ENCODE measurements at places on chromosomes 2 and 18.
A peak's percentile ranks its signal among the peaks of the same experiment; 100 is the strongest.

GRCh38 chr2:27954221-27954673 is 63.7 kb downstream of the BABAM2 start:
- DNase-seq, result peak; percentile 72

DNA sequence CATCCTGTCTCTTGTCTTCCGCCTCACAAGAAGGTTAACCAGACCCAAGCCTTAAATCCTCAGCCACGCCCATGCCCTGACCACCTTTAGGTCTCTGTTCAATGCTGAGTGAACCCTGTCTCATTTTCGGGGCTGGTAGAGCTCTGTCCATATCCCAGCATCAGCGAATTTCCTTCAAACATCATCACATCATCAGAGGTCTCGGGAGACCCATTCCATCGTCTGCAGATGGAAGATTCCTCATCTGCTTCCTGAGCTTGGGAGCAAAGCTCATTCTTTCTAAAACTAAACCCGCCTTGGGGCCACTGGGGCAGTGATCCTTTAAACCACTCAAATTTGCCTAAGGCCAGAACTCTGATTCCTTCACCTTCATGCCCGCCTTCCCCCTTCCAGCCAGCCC is 173.7 kb downstream of the TTC32 start:
- DNase-seq, result no peak

- peak; percentile 86 for DNase-seq
Measured at GRCh38 chr2:223772363-223772762, 65.0 kb downstream of the AP1S3 start.

DNA sequence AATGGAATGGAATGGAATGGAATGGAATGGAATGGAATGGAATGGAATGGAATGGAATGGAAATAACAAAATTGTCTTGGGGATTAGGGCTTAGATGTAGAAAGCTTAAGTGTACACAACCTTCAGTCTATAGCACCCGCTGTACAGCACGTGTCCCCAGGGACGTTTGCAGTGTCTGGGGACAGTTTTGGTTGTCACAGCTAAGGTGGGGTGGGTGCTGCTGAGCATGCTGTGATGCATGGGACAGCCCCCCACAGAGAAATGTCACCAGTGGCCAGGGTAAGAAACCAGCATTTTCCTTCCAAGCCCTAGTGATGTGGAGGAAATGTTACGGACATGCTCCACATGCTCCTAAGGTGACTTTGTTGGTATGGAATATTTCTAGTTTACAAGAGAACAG is 70.8 kb downstream of the SH3RF3 start:
- no peak for DNase-seq

DNA sequence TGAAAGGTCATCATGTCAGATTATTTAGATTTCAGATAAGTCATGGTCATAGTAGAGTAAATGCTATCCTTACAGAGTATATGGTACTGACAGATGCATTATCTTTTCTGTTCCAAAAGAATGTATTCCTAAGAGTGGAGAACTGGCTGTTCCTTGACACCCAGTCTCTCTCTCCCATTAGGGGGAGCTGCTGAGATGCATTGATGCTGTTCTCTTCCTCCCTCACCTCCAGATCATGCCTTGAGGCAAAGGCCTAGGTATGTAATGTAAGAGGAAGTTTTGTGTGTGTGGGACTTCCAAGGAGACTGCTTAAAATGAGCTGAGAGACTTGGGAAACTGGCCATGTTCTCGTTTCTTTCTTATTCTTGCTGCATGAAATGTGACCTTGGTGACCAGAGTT is 979.5 kb upstream of the CELF4 start:
- peak; percentile 46 for DNase-seq

DNA sequence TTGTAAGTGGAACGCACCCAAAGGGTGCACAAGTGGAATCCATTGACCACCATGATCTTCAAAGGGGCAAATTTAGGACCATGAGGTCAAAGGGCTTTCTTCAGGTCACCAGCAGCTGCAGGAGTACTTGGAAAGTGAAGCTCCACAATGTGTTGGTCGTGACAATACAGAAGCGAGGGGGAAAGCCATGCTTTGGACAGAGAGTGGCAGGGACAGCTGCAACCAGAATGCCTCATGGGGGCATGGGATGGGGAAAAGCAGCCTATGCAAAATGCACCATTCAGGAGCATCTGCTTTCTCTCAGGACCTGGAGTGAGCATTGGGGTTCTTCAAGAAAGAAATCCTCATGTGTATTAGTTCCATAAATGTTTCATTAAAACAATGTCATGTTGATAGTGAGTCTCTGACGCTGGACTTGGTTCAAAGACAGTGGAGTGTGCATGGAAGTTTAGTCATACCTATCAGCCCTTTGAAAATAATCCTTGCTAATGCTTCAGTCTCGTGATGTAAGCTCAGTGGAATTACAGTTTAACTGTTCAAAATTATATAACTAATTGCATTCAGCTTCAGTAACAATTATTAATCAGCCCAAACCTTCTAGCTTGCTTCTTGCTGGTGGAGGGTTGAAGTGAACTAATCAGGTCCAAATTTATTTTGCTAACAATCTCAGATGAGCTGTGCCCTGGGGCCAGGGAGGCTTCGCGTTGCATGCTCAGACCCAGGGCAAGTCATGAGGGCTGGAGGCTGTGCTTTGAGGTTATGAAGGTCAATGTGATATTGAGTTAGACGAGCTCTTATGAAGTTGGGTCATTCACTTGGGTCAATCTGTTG is 41.6 kb downstream of the ACKR3 start:
- no peak for DNase-seq

GRCh38 chr18:22838221-22838620 is 94.9 kb upstream of the RBBP8 start:
- DNase-seq, result no peak

GRCh38 chr2:67900826-67901225 is 162.0 kb downstream of the C1D start:
- no peak for DNase-seq

DNA sequence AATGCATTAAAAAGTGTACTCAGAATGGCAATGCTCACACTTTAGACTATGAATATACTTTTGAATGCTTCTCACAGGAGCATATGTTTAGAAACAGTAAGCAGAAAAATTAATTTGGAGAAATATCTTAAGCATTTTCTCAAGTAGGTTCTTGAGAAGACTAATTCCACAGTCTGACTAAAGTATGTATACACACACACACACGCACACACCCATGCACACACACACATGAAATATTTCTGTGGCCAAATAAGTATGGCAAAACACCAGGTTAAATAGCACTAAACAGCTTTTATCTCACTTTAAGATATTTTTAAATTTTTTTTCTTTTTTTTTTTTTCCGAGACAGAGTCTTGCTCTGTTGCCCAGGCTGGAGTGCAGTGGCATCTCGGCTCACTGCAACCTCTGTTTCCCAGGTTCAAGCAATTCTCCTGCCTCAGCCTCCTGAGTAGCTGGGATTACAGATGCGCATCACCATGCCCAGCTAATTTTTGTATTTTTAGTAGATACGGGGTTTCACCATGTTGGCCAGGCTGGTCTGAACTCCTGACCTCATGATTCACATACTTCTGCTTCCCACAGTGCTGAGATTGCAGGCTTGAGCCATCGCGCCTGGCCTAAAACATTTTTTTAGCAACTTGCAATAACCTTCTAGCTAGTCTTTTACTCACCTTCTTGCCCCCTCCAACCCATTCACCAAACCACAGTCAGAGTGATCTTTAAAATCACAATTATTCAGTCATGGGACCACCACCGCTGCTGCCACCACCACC is 67.5 kb upstream of the SCG2 start:
- DNase-seq, result no peak

GRCh38 chr2:199851501-199851810 is 464 bp upstream of the FTCDNL1 start:
- no peak for DNase-seq

DNA sequence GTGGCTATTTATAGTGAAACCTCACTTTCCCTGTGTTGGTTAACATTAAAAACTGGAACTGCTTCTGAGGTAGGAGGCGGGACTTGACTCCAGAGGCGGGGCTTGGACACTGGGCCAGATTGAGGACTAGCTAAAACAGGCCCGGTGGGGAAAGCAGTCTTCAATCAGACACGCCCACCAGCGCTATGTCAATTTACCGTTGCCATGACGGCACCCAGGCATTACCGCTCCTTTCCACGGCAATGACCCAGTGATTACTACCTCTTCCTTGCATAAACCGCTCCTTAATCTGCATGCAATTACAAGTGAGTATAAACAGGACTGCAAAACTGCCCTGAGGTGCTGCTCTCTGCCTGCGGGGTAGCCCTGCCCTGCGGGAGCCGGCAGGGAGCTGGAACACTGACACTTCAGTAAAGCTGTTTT is 35.3 kb downstream of the LRRFIP1 start:
- DNase-seq, result peak; percentile 96

DNA sequence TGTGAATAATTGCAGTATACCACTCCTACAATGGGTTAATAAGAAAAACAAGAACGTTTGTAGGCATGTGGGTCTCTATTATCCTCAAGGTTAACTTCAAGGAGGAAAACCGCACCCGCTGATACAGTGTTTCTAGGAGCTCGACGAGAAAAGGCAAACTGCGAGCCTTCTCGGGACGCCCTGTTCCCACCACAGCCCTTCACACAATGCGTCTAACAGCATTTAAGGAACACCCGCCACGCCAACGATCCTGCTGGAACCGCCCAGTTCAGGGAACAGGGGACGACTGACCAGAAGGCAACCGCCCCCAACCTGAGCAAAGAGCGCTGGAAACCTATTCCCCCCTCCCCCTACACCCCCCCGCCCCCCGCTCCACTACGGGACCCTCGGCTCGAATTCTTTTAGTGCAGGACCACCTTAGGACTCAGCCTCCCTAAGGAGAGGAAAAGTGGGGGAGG is 710 bp upstream of the TMSB10 start:
- DNase-seq, result peak; percentile 65

GRCh38 chr2:113370478-113371091 is 66.9 kb upstream of the ZNG1B start:
- no peak for DNase-seq

GRCh38 chr2:31577143-31577542 is 3.6 kb downstream of the SRD5A2 start:
- no peak for DNase-seq

DNA sequence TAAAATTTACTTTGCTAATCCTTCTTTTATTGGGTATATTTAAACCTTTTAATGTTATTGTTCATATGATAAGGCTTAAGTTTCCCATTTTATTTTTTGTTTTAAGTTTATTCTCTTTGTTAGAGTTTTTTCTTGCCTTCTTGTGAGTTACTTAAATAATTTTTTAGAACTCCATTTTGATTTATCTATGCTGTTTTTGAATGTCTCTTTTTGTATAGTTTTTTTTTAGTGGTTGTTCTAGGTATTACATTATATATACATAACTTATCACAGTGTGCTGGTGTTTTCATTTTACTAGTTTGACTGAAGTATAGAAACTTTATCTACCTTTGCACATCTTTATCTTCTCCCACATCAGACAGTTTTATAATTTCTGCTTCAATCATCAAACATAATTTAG is 49.4 kb upstream of the TGFA start:
- DNase-seq, result no peak

DNA sequence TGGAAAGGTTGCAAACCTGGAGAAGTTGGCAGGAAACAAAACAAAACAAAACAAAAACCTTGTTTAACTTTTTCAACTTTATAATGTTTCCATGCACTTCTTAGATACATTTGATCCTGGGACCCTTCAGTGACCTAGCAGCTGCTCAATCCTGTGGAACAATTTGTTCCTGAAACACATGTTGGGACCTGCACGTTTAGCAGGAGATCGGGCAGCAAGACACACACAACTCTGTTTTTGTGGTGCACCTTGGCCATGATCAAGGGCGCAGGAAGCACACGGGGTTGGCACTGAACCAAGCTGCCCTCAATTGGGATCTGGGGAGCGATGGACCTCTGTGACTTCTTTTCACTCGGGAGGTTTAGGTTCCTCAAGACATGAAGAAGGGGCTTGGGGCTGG is 268.7 kb downstream of the LOXHD1 start:
- no peak for DNase-seq

- DNase-seq, result peak; percentile 52
Measured at GRCh38 chr2:197890168-197890567, 85.8 kb downstream of the PLCL1 start.

GRCh38 chr2:204967199-204967960 is 422.1 kb downstream of the PARD3B start:
- peak; percentile 95 for DNase-seq

- DNase-seq, result no peak
Measured at GRCh38 chr18:10213526-10213925, 240.9 kb upstream of the APCDD1 start.

- DNase-seq, result peak; percentile 82
Measured at GRCh38 chr18:55300421-55300935, 287.5 kb downstream of the TCF4 start.

DNA sequence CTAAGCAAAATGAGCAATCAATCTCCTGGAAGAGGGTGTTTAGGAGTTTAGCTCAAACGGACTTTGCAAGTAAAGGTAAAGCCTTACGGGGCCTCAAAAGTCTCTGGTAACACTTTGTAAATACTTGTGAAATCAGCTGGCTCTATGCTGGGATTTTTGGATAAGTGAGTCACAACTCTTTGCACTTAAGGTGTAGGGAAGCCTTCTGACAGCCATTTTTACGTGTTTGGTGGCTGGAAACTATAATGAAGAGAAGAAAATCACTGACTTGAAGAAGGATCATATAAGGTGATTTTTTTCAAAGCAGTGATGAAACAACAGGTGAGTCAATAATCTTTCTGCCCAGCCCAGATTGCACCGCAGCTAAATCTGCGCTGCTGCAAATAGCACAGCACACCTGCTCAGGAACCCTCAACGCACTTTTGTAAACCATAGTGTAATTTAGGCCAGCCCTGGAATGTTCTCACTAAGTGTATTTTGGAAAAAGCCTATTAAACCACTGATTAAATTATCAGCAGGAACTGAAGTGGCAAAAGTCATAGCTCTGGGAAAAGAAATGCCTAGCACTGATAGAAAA is 218.8 kb downstream of the AGPS start:
- DNase-seq, result peak; percentile 26

GRCh38 chr18:8609659-8610458 is 622 bp downstream of the RAB12 start:
- DNase-seq, result peak; percentile 57

DNA sequence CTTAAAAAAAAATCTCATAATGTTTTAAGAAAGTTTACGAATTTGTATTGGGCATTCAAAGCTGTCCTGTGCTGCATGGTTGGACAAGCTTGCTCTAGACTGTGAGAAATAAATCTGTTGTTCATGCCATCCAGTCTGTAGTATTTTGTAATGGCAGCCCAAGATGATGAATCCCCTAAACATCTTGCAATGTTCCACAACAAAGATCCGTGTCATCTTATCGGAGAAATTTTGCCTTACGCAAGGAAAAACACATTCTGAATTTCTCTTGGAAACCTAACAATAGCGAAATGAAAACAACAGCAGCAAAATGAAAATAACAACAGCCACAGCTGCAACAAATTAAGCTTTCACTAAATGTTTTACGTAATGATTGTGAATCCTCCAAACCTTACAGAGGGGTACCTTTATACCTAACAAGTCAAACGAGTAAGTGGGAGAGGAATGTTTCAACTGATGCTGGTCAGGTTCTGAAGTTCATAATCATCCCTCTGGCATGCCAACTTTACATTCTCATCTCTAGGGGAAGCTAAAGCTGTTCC is 76.1 kb upstream of the RNU4ATAC start:
- DNase-seq, result no peak

Measured in NCI-H82 (cell line).